ENCODE measurements at places on chromosomes 1 and 21. TPM values are rescaled to one million over a fixed set of nuclear protein-coding genes. Genes with fewer than 3 reads are reported as not detected.

Gene CAMK1G
- total RNA-seq: 0.16 TPM

Gene HRNR
- not detected for total RNA-seq

Gene FCMR
- total RNA-seq: 11.0 TPM

Gene DTL
- 0.29 TPM for total RNA-seq

Gene HCRTR1
- not detected for total RNA-seq

Gene ZZZ3
- 41.1 TPM for total RNA-seq

Gene OR14K1
- total RNA-seq: not detected

Gene SERPINC1
- 0.32 TPM for total RNA-seq

DNA sequence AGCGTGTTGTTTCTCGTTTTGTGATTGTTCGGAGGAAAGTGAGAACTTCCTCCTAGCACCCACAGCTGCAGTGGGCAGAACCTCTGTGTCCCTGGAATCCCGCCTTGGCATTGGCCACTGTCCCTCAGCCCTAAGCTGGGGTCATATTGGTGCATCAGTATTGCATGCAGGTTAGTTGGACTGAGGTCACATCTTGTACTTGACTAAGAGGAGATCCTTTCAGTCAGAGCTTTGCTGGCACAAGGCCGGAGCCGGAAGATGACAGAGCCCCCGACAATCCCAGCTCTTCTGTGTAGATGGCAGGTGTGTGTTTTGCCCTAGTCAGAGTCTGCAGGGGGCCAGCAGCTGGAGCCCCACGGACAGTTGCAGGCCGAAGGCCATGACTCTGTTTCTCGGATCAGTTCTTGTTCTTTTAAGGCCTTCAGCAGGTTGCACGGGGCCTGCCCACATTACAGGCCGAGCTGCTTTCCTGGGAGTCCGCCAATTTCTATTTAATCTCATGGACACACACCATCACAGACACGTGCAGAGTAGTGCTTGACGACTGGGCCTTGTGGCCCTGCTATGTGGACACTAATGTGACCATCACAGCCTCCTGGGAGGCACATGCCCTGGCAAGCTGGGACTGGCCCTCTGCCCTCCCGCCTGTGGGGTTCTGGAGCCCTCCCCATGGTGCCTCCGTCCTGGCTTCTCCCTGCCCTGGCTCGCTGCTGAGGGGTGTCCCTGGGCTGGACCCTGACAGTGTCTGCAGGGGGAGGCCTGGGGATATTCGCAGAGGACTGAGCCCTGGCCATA, 14.9 kb downstream of the SNAP47 start:
- no peak for DNase-seq

GRCh38 chr1:102099916-102100315, 103.2 kb upstream of the OLFM3 start:
- no peak for DNase-seq

GRCh38 chr1:230684146-230684545, 29.8 kb downstream of the AGT start:
- no peak for DNase-seq

- DNase-seq: no peak
Measured at GRCh38 chr21:42655796-42656770, 2.7 kb downstream of the PDE9A start.

DNA sequence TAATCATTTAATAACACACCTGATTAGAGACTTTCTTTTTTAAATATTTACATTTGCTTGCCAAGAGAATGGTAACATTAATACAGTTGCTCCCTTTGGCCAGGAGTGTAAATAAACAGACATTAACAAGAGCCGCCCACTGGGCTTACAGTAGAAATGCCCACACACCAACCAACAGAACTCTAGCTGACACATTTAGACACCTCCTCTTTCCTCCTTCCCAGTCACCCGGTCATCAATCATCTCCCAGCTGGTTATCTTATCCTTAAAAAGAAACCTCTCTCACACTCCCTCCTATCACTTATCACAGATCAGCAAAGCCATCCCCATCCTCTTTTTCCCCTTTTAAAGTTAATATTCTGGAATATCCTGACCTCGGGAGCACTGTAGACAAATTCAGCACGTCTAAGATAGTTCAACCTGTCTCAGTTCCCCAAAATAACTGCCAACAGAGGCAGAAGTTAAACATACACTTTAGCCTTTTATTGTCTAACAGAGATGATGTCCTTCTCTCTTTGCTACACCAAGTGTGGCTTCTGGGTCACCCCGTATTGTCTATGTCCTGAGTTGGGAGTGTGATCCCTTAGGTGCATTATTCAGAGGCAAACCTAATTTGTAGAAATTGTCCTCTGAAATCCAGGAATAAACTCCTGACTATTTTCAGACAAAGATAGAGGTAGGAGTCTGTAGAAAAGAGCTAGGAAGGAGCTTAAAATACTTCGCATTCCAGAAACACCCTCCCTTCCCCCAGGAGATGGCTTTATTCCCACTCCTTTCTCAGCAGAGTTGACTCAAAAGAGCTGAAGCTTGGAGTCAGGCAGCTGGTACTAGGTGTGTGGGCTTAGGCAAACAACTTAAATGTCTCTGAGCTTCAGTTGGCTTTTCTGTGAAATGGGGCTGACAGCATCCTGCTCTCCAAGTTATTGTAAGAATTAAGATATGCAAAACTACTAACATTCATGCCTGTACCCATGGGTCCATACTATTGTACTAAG, 8.8 kb downstream of the MYCL start:
- DNase-seq: no peak

DNA sequence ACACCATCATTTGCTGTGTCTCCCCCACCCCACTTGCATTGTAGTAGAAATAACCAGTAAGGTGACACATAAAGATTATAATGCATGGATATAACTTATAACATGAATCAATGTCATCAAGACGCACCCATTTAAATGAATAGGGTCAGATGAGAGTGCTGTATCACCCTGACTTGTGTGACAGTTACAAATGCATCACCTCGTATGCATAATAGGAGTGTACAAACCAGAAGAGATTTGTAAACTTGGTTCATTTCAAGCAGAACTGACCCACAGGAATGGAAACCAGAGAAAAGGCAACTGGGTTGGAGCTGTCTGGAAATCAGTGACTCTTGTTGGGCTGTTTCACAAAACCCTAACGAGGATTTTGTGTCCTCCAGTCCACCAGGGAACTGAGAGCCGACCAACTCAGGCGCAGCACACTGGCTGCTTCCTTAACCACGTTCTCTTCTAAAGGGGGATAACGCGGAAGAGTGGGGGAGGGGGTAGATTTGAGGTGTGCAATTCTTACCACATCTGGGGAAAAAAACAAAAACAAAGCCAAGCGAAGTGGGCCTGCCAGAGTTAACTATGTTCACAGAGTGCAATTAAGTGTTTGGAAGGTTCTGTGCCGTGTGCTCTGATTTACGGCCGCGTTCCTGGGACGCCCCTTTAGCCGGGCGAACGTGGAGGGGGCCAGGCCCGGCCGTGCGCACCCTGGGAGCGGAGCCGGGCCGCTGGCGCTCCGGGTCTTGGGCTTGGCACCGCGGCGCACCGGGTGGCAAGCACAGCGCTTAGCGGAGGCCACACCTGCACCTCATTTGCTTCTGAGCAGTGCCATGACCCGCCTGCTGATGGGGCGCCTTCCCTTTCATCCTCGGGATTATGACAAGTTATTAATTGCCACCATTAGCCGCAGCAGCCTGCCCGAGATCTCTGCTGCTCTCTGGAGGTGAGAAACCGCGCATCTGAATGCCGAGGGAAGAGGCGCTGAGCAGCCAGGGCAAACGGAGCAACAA, 248.8 kb upstream of the FOXD3 start:
- DNase-seq: no peak

GRCh38 chr1:179142889-179143299, 61.0 kb downstream of the TOR3A start:
- no peak for DNase-seq

GRCh38 chr1:91732291-91733107, 153.5 kb downstream of the TGFBR3 start:
- DNase-seq: peak; percentile 52

DNA sequence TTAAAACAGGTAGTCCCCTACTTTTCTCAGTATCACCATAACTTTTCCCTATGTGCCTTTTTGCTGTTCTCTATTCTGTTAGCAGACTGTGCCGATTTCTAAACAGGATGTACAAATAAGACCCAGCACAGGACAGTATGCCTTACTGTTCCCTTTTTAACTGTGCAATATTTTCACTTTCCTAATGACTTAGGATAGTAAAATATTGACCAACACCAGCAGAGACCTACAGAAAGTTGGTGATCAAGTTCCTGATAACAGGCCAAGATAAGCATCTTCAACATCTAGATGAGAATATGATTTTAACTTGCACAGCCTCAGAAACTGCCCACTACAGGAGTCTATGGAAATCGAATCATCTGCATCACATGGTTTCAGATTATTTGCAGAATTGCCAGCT, 42.0 kb downstream of the ADSS2 start:
- no peak for DNase-seq

GRCh38 chr1:104765085-104765484, 1015.4 kb downstream of the AMY1C start:
- no peak for DNase-seq

DNA sequence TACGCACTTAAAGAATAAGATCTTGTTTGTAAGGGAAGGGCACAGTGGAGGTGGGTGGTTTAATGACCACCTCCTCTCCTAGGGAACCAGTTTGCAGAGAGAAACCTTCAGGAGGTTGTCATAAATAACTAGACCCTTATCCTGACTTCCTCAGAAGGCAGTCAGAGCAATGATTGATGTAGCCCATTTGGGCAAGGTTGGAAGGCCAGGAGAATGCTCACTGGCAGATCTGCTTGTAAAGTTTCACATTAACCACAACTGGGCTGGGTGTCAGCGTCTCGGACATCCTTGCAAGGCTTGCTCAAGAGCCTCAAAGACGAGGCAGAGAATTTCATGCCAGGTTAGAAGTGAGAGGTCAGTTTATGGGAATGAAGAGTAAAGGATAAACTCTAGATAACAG, 87.6 kb upstream of the TRABD2B start:
- no peak for DNase-seq

DNA sequence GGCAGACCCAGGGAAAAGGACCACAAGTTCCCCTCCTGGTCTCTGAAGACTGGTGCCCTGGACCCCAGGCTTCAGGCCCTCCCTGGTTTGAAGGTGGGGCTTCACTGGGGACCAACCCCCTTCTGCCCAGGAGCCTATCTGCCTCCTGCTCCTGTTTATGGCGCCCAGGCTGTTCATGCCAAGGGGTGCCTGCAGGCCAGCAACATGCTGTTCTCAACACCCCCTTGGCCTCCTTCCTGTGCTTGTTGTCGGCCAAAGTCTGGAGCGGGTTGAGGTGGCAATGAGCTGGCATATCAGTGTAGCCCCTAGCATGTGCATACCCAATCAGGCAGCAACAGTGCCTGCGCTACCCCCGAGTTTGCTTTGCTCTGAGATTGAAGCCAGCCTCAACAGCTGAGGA, 46.3 kb downstream of the ATP6V1G3 start:
- no peak for DNase-seq

DNA sequence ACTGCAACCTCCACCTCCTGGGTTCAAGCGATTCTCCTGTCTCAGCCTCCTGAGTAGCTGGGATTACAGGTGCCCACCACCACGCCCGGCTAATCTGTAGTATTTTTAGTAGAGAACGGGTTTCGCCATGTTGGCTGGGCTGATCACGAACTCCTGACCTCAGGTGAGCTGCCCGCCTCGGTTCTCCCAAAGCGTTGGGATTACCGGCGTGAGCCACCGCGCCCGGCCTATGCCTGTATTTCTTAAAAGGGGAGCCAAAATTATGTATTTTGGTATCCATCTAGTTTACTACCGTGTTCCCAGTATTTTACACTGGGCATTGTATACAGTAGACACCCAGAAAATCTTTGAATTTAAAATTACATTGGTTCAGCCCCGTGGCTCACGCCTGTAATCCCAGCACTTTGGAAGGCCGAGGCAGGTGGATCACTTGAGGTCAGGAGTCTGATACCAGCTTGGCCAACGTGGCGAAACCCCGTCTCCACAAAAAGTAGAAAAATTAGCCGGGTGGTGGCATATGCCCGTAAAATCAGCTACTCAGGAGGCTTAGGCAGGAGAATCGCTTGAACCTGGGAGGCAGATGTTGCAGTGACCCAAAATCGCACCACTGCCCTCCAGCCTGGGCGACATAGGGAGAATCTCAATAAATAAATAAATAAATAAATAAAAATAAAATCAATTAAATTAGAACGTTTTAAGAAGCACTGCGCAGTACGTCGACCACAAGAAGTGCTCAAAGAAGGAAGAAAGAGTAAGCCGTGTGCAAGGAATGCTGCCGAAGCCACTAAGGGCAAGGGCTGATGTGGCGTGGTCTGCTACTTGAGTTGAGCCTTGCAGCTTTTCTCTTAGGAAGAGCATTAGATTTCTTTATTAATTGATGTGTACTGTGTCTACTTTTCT, 1.5 kb upstream of the THRAP3 start:
- DNase-seq: no peak

DNA sequence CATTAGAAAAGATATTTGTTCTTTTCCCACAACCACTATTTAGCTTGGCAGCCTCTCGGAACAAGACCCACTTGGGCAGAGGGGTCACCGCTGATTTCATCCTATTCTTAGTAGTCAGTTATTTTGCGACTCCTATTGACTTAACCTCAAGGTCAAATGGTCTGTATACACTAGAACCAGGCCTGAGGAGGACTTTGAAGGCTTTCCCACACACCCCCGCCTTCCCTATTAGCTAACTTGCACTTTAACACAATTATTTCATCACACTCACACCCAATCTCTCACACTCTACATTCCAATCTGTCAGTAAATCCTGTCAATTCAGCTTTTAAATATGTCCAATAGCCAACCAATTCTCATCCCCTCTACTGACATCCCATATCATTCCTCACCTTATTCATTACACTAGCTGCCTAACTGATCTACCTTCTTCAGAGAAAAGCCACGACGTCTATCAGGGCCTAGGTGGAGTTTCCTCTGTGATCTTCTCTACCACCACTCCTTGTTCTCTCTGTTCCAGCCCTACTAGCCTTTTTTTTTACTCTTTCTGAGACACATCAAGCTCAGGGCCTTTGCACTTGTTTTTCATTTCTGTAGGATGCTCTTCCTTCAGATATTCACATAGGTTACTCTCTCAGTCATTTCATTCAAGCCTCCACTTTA, 1.0 kb upstream of the NIBAN1 start:
- DNase-seq: no peak

- no peak for DNase-seq
Measured at GRCh38 chr1:96340686-96341085, 380.9 kb upstream of the PTBP2 start.

Measured in breast epithelium (tissue), 4 donors.